ENCODE measurements at places on chromosomes 4 and X. TPM values are rescaled to one million over a fixed set of nuclear protein-coding genes. Genes with fewer than 3 reads are reported as not detected.

MAGEB17 gene
- 0.22 TPM for polyA plus RNA-seq

SOX3 gene
- not detected for polyA plus RNA-seq

C1QTNF7 gene
- polyA plus RNA-seq: 27.6 TPM

WWC2 gene
- polyA plus RNA-seq: 67.5 TPM

GUCY1A1 gene
- polyA plus RNA-seq: 78.4 TPM

CSN1S1 gene
- not detected for polyA plus RNA-seq

NMU gene
- 7.7 TPM for polyA plus RNA-seq

FMR1NB gene
- not detected for polyA plus RNA-seq

RAB39B gene
- 4.0 TPM for polyA plus RNA-seq

BTC gene
- 7.8 TPM for polyA plus RNA-seq

KIAA1210 gene
- polyA plus RNA-seq: 1.5 TPM

SMIM31 gene
- 0.86 TPM for polyA plus RNA-seq

CT83 gene
- polyA plus RNA-seq: not detected

HSFX3 gene
- polyA plus RNA-seq: not detected

STOX2 gene
- polyA plus RNA-seq: 14.2 TPM

FGFR3 gene
- polyA plus RNA-seq: 87.6 TPM

NHSL2 gene
- 11.6 TPM for polyA plus RNA-seq

SPANXD gene
- polyA plus RNA-seq: not detected

All from left kidney (tissue), 8 donors.